ENCODE measurements at places on chromosomes 2 and 18.

- no peak for DNase-seq
These were observed 195.1 kb downstream of the EXOC6B start for GRCh38 chr2:72630767-72631166.

DNA sequence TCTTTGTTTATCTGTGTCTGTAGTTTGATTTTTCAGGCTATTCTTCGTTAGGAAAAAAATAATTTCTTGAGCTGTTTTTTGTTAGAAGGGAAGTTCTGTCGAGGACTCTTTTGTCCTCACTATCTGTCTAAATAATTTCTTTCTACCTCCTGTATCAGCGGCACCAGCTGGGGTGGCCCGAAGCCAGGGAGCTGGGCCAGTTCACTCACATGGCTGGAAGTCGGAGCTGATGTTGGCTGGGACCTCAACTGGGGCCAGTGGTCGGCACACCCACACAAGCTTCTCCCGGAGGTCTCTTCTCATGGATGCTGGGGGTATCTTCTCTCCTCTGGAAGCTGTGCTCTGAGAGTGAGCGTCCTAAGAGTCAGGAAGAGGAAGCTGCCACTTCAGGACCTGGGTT lies 8.0 kb upstream of the PDIA6 start:
- no peak for DNase-seq

DNA sequence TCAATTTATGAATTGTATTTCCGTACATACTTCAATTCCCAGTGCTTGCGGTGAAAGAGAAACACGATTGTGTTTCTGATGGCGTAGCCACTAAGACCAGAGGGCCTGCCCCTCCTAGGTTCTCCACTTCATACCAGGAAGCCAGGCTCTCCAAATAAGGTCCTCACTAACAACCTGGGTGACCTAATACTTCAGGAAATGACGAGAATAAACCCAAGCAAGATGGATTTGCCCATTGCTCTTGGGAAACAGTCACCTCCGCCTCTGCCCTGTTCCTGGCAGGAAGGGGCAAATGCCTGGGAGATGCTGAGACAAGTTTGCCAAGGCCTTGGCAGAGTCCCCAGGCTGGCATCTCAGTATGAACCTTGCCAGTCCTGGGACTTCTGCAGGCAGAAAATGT lies 41.8 kb downstream of the TTC32 start:
- no peak for DNase-seq

- no peak for DNase-seq
These were observed 2.0 kb upstream of the ECEL1 start for GRCh38 chr2:232489516-232490220.

DNA sequence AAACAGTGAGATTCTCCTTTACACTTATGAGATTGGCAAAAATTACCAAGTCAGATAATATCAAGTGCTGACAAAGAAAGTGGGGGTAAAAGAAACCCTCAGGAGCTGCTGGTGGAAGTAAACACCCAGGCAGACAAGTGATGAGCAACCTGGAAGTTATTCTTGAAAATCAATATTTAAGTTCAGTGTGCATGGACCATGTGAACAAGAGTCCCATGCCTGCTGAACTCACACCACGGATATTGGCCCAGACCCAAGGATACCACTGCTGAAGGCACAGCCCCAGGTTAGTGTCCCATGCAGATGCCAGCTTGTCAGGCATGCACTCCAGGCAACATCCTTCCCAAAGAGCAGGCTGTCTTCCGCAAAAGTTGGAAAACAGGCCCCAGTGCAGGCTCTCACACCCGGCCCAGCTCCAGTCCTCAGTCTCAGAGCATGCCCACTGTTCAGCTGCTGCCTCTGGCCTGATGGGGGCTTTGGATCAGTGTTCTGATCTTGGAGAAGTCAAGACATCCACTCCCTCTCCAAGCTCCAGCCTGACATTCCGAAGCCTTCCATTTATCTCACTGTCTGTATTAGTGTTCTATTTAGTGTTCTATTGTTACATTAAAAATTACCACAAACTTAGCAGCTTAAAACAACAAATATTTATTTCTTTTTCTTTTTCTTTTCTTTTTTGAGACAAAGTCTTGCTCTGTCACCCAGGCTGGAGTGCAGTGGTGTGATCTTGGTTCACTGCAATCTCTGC lies 70.0 kb downstream of the HS1BP3 start:
- DNase-seq, result no peak

All from fibroblast of skin of left biceps (primary cell).